ENCODE measurements at places on chromosomes 2 and 18.

- peak; percentile 27 for DNase-seq
- no peak overlapping the region for H3K27ac ChIP-seq
- H3K27me3 ChIP-seq, result no peaks in the 10 kb centered on the region
- no peaks in the 10 kb centered on the region for H3K36me3 ChIP-seq
- no peaks in the 10 kb centered on the region for H3K4me1 ChIP-seq
Measured at GRCh38 chr2:14903709-14904374, 271.3 kb downstream of the LRATD1 start.

- H3K4me1 ChIP-seq, result no peaks in the 10 kb centered on the region
- H3K4me3 ChIP-seq, result no peak overlapping the region
- no peak overlapping the region for H3K27ac ChIP-seq
- DNase-seq, result no peak
- no peaks in the 10 kb centered on the region for H3K36me3 ChIP-seq
Measured at GRCh38 chr18:30763902-30764350, 278.6 kb downstream of the DSC3 start.

DNA sequence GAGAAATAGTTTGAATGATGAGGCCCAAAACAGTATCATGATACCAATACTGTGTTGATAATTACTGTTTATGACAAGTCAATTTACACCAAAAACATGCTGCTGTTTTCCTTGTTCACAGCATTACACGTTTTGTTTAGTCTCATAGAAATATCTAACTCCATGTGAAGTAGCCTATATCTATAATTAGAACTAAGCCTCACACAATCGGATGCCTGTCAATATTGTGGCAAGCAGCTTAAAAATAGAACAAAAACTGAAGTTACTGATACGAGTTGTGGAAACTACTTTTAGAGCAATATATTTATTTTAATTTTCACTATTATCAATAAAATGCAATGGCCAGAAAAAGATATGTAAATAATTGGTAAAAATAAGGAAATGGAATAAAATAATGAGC is 470.8 kb downstream of the ZEB2 start:
- H3K4me1 ChIP-seq, result no peaks in the 10 kb centered on the region
- no peak for DNase-seq
- H3K27ac ChIP-seq, result no peak overlapping the region

DNA sequence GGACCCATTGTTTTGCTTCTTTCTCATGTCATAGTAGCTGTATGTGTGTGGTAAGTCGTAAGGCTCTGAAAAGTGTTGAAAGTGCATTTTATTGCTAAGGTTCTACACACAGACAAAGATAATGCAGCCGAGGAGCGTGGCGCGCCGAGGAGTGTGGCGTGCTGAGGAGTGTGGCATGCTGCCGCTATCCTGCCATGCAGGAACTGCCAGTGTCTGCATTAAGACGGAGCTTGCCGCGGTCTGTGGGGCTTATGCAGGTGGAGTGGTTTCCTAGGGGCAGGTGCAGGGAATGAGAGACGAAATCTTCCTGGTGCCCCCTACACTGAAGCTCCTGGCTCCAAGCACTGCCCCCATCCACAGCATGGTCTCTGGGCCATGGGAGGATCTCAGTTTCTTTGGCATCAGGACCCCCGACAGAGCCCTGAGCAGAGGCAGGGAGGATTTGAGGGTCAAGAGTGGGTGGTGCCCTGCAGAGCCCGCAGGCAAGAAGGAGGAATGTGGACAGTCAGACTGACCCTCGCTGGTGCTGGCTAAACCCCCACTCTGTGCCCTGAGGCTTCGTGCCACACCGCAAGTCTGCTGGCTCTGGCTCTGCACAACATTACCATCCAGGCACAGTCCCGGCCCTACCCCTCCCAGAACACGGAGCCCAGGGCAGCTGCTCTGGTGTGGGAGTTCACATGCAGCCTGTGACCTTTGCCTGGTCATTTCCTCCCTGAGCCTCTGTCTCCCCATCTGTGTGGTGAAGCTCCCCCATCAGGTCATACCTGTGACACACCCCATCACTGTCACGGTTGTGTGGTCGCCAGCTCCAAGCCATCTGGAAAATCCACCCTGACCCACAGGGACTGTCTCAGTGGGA is 3.2 kb downstream of the SNED1 start:
- H3K4me3 ChIP-seq, result no peak overlapping the region
- H3K27ac ChIP-seq, result no peak overlapping the region
- peaks cover 11% of the 10 kb centered on the region for H3K27me3 ChIP-seq
- no peaks in the 10 kb centered on the region for H3K4me1 ChIP-seq

- no peaks in the 10 kb centered on the region for H3K36me3 ChIP-seq
- no peak overlapping the region for H3K27ac ChIP-seq
- no peaks in the 10 kb centered on the region for H3K27me3 ChIP-seq
- no peak overlapping the region for H3K4me3 ChIP-seq
- no peaks in the 10 kb centered on the region for H3K4me1 ChIP-seq
Measured at GRCh38 chr2:180516232-180516631, 464.2 kb upstream of the UBE2E3 start.

DNA sequence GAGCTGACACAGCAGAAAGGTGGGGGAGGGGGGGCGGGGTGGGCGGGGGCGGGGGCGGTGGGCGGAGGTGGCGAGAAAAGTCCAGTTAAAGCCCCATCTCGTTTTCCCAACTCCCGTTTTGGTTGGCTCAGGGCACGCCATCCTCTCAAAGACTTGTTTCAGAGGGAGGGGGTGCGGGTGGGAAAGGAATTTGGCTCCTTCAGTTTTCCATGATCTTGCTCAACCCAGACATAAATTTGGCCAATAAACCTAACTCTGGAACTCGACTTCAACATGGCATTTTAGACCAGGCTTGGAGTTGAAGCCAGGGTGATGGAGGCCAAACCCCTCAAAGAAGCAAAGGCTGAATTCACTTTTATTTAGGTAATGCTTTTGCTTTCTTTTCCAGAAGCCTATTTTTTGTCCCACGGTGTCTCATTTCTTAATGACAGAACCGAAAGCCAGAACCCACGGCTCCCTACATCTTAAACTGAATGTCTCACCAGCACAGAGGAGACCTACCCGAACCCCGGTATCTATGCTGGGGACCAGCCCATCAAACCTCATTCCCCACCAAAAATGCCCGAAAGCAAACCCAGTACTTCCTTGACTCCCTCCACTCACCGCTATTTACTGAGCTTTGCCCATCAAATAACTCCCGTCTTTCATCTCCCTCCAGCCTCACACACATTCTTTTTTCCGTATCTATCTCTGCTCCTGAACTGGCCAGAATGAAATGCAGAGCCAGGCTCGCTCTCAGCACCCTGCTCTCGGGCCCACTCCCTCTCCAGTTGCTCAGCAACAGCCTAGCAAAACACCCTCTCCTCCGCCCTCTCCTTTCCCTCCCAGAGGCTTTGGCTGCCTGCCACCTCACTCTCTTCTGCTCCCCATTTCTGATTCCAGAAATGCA is 4.3 kb downstream of the IGFBP5 start:
- peaks cover 27% of the 10 kb centered on the region for H3K36me3 ChIP-seq
- no peak overlapping the region for H3K4me3 ChIP-seq
- no peak overlapping the region for H3K27ac ChIP-seq
- H3K4me1 ChIP-seq, result peaks cover 20% of the 10 kb centered on the region

GRCh38 chr18:25262920-25263319 is 89.0 kb downstream of the ZNF521 start:
- no peak for DNase-seq
- H3K4me1 ChIP-seq, result peaks cover 6% of the 10 kb centered on the region
- peaks cover 2% of the 10 kb centered on the region for H3K36me3 ChIP-seq
- no peak overlapping the region for H3K4me3 ChIP-seq
- H3K27ac ChIP-seq, result no peak overlapping the region
